BJ (cell line): ENCODE measurements at places on chromosomes 6 and 20.
A peak's percentile ranks its signal among the peaks of the same experiment; 100 is the strongest.

- no peak for DNase-seq
These were observed 639 bp upstream of the ZNF335 start for GRCh38 chr20:45972500-45973183.

DNA sequence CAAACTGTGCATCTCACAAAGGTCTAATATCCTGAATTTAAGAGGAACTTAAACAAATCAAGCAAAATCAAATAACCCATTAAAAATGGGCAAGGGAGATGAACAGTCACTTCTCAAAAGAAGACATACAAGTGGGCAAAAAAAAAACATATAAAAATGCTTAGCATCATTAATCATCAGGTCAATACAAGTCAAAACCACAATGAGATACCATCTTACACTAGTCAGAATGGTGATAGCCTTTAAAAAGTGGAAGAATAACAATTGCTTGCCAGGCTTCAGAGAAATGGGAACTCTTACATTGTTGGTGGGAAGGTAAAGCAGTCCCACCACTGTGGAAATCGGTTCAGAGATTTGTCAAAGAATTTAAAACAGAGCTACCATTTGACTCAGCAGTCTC is 646.7 kb upstream of the PTCHD4 start:
- DNase-seq, result no peak

DNA sequence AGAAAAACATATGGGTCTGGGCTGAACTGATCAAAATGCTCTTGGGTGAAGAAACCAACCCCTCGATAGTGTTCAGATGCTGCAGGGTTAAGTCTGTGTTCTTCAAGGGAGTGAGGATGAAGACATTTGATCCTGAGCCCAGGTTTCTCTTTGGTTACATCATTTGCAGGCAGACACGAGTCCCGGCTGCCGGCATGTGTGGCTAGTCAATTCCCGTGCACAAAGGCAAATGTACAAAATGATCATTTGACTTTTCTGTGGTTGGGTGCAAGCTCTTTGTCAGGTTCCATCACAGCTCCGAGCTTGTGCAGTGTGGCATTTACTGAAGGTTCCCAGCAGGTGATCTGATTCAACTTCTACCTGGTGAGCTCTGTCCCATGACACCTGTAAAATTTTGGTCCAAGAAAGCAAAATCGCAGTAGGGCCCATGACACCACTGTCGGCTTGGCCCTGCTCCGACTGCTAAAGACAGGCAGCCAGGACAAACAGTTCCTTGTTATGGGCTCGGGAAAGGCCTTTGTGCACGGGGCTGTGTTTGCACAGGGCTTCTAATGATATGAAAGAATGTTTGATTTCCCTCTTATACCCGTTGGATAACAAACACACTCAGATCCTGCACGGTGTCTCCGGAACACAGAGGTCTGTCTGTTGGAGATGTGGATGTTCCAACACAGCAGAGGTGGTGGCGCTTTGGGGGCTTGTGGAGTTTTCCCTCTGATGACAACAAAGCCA is 46.9 kb downstream of the GJA10 start:
- DNase-seq, result no peak

- DNase-seq, result peak; percentile 66
These were observed at the start of the genes CFAP61 and CRNKL1 for GRCh38 chr20:20052074-20052970. CFAP61 (plus strand) TSS chr20:20052532; CDS start chr20:20056654, 4,122 bp downstream. CRNKL1 (minus strand) TSS chr20:20052466; CDS start chr20:20052342, 124 bp downstream.

DNA sequence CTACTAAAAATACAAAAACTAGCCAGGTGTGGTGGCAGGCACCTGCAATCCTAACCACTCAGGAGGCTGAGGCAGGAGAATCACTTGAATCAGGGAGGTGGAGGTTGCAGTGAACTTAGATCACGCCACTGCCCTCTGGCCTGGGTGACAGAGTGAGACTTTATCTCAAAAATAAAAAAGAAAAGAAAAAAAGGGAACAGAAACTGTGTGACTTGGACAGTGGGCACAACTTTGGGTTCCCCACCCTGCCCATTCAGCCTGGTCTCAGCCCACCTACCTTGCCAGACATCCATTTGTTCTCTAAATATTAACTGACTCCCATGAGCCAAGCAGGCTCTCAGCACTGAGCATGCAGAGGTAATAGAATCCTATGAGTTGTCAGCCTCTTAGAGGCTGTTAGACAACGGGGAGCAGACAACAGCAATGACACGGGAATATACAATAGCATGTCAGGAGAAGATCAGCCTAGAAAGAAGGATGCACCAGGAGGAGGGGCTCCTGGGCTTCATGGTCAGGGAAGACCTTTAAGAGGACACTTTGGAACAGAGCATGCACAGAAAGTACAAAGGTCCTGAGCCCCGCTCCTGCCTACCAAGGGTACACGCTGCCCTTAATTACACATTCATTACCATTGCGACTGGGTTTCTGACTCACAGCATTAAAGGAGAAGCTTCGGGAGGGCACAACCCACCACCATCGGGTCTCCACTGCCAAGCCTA is 20.0 kb downstream of the FAM209B start:
- DNase-seq, result no peak

- DNase-seq, result no peak
These were observed at the start of the genes DEFB124 and REM1 for GRCh38 chr20:31474758-31475427. DEFB124 (minus strand) TSS chr20:31475127; CDS start chr20:31473013, 2,114 bp downstream. REM1 (plus strand) TSS chr20:31475288; CDS start chr20:31476446, 1,158 bp downstream.

- no peak for DNase-seq
These were observed 12.2 kb downstream of the SUN5 start for GRCh38 chr20:32991792-32992641.

- no peak for DNase-seq
These were observed 3.6 kb upstream of the C20orf144 start for GRCh38 chr20:33658510-33658909.

DNA sequence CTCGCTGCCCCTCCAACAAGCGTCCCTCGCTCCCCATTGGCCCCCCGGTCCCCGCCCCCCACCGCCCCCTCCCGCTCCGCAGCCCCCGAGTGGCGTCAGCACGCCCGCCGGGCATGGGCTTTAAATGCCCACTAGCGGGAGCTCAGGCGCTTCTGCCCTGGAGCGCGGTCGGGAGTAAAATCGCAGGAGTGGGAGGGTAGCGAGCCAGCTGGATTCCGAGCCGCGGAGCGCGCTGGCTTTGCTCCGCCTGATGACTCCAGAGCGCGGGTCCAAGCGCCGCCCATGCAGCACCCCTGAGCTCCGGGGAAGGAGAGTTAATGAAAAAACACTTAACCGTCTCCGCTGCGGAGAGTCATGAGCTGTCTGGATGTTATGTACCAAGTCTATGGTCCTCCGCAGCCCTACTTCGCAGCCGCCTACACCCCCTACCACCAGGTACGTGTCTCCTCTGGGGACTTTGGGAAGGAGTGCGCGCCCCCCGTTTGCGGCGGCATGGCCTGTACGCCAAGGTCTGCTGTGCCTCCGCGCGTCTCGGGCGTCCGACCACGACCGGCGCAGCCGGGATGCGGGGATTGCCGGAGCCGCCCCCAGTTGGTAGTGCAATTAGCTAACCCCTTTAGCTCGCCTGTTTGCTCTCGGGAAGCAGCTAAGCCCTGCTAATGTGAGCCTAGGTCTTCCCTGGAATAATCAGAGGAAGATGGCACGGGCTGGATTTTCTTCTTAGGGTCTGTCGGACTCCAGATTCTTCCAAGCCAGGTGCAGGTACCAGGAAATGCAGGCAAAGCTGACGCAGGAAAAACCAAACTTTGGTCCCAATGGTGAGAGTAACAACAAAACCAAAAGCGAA is at the start of gene VGLL2:
VGLL2 (plus strand) TSS at position 149 of the 847 bp plus-strand sequence; CDS start at position 355, 206 bp downstream.
- no peak for DNase-seq

DNA sequence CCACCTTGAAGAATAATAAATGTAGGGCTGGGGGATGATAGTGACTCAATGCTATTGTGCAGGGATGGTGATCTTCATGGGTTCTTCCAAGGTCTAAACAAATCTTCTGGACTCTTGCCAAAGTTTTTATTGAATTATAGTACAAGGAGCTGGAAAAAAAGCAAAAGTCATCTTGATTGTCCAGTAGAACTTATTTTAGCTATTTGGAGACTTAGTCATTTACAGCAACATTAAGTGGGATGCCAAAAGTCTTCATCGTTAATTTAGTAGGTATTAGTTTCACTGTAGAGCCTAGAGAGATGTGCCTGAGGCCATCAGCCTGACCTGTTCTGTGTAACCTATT is 212.9 kb upstream of the TBX18 start:
- no peak for DNase-seq

DNA sequence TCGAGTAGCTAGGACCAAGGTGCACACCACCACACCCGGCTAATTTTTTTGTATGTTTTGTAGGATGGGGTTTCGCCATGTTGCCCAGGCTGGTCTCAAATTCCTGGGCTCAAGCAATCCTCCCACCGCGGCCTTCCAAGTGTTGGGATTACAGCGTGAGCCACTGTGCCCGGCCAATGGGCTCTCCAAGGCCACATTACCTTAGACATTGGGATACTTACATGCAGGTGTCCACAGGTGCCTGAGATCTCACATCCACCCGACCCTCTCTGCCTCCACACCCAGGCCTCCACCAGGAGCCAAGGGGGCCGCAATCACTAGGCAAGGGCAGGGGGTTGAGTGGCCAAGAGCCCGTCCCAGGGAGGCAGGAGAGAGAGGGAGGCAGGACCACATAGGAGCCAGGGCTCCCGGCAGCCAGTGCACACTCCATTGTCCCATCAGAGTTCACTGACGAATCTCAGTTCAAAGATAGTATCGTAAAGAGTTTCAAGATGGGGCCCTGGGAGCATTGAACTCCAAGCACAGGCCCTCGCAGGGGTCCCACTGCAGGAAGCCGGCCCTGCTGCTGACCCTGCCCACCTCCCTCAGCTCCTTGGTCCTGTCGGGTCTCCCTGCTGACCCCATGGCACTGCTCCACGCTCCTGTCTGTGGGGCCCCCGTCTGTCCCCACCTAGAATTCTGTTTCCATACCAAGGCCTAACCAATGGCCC is 55.3 kb downstream of the SSR1 start:
- no peak for DNase-seq

GRCh38 chr6:3176562-3177355 is 19.4 kb upstream of the TUBB2A start:
- no peak for DNase-seq

DNA sequence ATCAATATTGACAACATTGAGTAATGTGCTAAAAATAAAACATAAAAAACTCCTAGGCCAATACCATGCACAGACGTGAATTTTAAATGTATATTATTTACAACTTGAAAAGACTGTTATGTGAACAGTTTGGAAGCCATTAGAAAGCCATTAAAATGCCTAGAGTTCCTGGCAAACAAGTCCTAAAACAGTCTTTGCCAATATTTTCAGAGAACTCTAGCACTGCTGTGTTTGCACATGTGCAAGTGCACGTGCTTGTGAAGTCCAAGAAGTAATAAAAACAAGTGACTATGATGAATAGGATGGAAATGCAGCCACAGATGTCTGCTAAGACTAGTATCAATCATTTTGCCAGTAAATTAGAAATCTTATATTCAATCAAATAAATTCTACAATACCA is 1447.6 kb downstream of the GRIK2 start:
- DNase-seq, result no peak

DNA sequence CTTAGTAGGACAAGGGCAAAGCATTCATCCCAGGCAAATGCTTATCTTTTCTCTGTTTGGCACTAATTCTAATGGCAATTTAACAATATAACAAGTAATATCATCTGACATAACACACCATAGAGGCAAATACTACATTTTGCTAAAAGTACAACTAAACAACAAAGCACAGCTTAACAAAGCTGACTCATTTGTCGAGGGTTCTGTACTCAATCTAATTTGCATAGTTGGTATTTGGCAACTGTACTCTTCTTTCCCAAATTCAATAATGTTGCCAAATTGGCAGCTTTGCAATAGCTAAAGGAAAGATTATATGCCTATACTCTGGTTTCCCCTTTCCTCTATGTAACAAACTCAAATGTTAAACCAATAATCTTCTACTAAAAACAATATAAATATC is 461.0 kb downstream of the PKHD1 start:
- DNase-seq, result no peak

DNA sequence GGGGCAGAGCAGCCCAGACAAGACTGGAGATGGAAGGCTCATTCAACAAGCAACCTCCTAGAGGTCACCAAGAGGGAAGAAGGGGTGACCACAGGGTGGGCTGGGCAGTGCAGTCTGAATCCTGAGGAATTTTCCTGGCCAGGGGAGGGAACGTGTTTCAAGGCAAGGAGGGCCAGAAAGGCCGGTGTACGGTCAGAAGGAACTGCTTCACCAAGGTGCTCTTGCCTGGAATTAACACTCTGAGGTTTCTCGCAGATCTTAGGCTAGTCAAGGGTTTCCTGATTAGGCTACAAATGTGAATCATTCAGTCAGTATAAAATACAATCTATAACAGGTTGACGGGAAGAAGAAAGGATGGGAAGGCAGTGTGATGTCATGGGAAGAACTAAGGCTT is 199.3 kb downstream of the LRFN2 start:
- DNase-seq, result no peak

- DNase-seq, result no peak
These were observed at the start of gene PROKR2 for GRCh38 chr20:5316188-5317158. PROKR2 (minus strand) TSS chr20:5316954; CDS start chr20:5314369, 2,585 bp downstream.

DNA sequence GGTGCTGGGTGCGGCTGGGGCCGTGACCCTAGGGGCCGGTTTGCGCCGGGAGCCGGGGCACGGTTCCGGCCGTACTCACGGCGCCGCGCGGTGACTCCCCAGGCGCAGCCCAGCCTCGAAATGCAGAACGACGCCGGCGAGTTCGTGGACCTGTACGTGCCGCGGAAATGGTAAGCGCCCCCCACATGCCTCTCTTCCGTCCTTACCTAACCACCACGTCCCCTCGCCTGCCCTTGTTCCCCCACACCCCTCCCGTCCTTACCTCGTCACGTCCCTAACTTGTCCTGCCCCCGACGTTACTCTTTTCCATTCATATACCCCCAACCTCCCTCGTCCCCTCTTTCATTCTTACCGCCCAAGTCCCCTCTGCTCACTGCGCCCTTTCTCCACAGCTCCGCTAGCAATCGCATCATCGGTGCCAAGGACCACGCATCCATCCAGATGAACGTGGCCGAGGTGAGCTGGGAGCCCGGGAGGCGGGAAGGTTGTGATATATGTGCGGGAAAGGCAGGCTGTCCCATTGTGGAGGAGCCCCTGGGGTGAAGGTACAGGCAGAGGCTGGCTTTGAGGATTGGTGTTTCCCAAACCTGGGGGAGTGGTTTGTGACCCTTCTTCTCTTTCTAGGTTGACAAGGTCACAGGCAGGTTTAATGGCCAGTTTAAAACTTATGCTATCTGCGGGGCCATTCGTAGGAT is 463 bp downstream of the RPS21 start:
- DNase-seq, result no peak

GRCh38 chr20:22403022-22403631 is 181.2 kb downstream of the FOXA2 start:
- no peak for DNase-seq

DNA sequence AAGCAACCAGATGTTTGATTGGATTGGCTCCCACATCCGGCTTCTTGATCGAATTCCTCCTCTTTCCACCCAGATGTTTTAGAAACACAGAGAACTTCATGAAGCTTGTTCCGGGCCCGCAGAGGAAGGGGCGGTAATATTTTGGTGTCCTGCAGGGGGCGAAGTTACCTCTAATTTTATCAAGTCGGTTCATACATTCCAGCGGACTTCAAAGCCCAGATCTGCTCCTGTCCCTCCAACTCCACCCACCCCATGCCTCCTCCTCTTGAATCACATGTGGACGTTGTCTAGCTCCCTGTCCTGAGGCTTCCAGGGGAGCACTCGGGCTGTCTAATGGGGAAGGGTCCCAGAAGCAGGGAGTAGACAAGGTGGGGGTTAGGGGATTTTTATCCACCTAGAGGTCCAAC is 2.9 kb upstream of the BMP6 start:
- DNase-seq, result peak; percentile 26
